ENCODE measurements at places on chromosomes 5 and 9.

DNA sequence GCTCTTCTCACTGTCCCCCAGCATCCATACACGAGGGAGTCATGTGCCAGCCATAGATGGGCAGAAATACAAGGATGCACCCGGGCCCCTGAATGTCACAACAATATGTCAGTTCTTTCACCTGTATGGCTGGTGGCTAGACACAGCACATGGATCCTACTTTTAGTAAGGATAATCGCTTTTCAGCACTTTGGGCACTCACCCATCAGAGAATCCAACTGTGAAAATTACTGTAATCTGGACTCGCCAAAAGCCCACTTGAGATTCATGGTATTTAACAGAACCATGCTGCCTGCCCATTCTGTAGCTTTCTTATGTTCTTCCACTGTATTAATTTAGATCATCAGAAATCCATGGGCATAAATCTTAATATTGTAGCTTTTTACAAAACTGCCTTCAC lies 124.8 kb downstream of the FRMD3 start:
- no peak for DNase-seq

GRCh38 chr9:33106372-33106771 lies 29.9 kb upstream of the SMU1 start:
- no peak for DNase-seq

DNA sequence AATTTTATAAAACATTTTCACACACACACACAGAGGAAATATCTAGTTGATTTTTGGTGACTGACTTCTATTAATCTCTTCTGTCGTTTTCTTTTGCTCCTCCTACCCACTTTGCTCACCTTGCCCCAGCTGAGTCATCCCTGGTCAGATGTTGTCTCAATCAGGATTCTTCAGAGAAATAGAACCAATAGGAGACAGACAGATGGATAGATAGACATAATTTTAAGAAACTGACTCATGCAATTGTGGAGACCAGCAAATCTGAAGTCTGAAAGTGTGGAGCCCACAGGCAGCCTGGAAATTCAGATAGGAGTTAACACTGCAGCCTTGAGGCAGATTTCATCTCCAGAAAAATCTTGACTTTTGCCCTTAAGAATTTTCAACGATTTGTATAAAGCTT lies 37.0 kb upstream of the PIK3R1 start:
- DNase-seq: no peak

GRCh38 chr5:56375011-56375410 lies 141.9 kb upstream of the ANKRD55 start:
- no peak for DNase-seq

GRCh38 chr5:96562614-96563013 lies 99.6 kb upstream of the CAST start:
- no peak for DNase-seq

GRCh38 chr9:131590907-131591844 lies 45.9 kb downstream of the PRRT1B start:
- DNase-seq: peak; percentile 79

DNA sequence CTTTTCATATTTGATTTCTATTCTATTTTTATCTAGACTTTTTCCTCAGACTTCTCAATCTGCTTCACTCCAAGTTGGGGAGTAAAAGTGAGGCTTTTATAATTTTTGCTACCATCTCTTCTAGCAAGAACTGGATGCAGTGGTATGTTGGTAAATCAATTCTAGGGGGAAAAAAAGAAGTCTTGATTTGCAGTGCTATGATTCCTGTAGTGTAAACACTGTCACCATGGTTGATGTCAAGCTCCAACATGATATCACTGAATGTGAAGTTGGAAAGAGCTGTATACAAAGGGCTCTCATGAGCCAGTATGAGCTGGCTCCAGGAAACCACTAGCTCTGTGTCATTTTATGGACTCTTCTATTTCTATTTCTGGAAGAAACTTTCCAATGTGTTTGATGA lies 439.2 kb downstream of the NTRK2 start:
- DNase-seq: no peak

DNA sequence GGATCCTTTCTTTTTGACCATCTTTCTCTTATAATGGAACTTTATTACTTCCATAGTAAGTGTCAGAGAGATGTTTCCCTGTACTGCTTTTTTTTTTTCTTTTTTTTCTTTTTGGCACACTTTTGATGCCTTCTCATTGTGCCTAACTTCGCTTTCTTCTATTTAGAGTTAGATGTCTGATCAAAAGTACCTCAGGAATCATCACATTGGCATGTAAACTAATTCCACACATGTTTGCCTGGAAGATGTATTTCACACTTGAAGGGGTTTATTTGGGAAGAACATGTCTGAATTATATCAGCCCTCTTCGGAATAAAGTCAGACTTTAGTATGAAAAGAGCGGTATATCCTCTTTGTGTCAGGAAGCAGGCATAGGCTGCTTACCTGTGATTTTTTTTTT lies 35.1 kb downstream of the SMARCA2 start:
- DNase-seq: no peak

DNA sequence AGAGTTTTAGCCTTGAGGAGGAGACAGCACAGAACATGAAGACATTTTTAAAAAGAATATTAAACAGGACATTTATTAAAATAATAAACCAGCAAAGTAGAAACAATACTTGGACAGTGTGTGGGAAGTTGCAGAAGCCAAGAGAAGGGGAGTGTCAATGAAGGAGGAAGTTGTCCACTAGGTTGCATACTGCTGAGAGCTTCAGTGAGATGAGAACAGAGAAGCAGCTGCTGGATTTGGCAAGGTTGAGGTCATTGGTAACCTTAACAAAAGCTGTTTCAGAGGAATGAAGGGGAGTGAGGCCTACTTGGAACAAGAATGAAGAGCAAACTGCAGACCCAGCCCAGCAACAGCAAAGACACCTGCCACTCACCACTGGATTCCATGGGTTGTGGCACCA lies 11.4 kb downstream of the BHMT start:
- DNase-seq: peak; percentile 39

- DNase-seq: no peak
Observed at GRCh38 chr5:153402550-153402949, 87.9 kb upstream of the GRIA1 start.

DNA sequence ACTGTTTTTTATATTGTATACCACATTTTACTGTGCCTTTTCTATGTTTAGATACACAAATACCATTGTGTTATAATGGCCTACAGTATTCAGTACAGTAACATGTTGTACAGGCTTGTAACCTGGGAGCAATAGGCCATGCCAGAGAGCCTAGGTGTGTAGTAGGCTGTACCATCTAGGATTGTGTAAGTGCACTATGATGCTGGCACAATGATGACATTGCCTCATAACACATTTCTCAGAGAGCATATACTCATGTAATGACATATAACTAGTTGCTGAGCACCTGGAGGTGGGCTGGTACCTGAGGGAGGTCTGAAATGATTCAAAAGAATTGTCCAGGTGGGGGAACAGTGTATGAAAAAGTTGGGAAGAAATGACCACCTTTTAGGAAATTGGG lies 13.9 kb downstream of the TTC39B start:
- no peak for DNase-seq

Data from KBM-7 (cell line).